Stimulated activated naive CD4-positive, alpha-beta T cell (primary cell): ENCODE measurements at places on chromosomes 7 and 10.

GRCh38 chr7:106863274-106863997, 1.6 kb upstream of the PIK3CG start:
- no peak for DNase-seq

GRCh38 chr7:155109121-155109520, 39.0 kb downstream of the HTR5A start:
- no peak for DNase-seq

DNA sequence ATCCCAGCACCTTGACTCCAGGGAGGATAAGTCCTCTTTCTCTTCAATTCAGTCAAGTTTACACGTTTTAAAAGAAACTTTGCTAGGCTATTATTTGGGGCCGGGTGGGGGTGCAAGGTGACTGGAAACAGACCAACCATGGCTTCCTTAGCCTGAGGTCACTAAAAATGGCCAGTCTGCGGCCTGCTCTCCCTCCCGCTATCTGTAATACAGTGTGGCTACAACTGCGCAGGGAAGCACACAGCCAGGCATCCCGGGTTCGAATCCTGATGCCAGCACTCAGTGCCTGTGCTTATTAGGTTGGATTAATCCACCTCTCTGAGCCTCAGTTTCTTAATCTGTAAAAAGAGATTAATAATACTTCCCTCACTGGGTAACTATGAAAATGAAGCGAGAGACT, 19.5 kb downstream of the ATP6V1F start:
- DNase-seq = no peak

GRCh38 chr7:129952653-129953560, at the start of gene UBE2H:
Gene UBE2H, minus strand, starts transcription at chr7:129952960. Its CDS starts 405 bp downstream, at chr7:129952555.
- peak; percentile 87 for DNase-seq

DNA sequence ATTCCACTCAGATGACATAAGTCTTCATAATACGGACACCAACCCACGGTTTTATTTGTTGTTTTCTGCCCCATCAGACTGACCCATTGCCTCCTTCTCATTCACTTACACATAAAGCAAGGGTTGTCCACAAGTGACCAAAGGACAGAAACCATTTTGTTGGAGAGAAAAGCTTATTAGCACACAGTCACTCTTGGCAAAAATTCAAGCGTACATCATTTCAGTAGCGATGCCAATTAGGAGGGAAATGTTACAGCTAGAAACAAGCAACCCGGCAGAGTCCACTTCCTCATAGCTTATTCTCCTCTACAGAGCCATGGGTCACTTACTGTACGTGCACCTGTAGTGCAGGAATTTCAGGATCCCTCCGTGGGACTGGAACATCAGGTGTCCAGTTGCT, 23.0 kb downstream of the ABLIM1 start:
- DNase-seq = no peak

GRCh38 chr7:98399462-98399861, 1.4 kb downstream of the BAIAP2L1 start:
- no peak for DNase-seq

DNA sequence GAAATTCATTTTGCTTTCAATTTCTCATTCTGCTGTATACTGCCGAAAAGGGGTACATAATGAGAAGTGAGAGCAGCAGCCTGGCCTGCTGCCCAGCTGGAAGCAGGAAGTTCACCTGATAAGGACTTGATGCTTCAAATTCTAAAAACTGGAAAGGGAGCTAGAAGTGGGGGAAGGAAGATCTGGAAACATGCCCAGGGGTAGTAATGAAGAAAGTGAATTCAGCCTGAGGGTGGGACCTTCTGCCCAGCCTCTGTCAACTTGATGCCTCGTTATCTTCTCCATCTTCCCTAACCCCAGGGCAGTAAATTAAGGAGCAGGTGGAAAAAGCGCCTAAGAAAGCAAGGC, 69.4 kb downstream of the ARMH3 start:
- DNase-seq = no peak

DNA sequence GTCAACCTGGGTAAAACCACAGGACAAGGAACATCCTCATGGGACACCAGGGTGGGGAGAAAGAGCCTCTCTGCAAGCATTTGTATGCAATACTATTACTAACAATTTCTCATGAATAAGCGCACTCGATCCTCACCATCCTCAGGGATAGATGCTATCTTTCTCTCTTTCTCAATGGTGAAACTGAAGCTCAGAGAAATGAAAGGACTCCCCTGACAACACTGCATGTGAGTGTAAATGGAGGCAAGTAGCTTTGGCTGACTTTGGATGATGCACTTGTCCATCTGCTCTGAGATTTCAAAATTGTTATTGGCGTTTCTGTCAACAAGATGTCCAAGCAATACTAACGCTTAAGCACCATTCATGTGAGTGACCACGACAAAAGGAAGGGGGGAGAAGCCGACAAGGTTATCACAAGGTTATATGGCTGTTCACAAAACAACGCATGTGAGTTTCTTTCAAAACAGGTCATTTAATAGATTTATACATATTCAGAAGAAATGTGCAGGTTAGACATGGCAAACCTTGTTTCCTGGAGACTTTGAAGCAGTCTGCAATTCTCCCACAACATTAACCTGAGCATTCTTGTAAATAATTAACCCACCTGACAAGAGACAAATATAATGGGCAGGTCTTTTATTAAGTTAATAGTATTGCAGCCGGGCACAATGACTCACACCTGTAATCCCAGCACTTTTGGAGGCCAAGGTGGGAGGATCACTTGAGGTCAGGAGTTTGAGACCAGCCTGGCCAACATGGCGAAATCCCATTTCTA, 54.0 kb downstream of the IFIT5 start:
- no peak for DNase-seq

DNA sequence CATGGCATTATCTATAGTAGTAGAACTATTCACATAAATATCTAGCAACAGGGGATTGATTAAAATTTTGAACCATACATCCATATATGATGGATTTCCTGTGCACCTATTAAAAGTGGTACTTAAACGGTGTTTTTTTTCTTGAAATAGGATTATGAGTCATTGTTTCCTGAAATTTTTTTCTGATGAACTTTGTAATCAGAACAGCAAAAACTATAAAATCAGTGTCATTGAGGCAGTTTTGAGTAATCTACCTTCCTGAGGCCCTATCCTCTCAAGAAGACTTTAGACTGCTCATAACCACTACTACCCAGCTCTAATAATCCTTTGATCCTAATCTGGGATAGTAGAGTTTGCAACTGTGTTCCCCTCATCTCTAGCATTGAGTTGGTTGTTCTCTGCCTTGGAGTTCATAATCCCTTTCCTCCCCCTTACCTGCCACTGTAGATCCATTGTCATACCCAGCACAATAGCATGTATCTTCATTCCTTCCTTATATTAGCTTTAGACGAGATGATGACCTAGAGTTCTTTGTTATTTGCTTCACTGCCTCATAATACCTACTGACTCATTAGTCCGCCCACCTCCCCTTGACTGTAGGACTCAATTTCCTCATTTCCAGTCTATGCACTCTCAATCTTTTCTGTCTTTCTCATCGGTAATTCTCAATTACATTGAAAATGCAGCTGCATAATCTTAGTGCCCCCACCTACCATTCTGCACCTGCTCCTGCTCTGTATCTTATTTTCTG, 133.4 kb downstream of the LRRC4 start:
- no peak for DNase-seq

DNA sequence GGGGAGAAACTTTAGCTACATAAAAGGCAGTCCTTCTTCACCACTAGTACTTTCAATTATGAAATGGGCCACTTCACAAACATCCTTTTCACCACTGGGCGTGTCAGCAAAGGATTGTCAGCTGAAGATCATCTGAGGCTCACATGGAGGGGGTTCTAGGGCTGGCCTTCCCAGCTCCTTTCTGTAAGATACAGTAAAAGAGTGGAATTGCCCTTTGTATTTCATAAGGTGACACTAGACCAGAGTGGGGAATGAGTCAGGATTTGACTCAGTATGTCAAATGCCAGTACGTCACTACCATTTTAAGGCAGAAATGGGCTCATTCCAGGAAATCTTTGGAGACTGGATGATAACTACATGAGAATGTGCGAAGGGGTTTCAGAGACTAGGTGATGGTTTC, 21.2 kb upstream of the BLOC1S2 start:
- DNase-seq = no peak

GRCh38 chr10:71040846-71041605, 152.7 kb upstream of the PCBD1 start:
- DNase-seq = no peak

- no peak for DNase-seq
Measured at GRCh38 chr7:141636053-141636452, 65.9 kb downstream of the DENND11 start.

DNA sequence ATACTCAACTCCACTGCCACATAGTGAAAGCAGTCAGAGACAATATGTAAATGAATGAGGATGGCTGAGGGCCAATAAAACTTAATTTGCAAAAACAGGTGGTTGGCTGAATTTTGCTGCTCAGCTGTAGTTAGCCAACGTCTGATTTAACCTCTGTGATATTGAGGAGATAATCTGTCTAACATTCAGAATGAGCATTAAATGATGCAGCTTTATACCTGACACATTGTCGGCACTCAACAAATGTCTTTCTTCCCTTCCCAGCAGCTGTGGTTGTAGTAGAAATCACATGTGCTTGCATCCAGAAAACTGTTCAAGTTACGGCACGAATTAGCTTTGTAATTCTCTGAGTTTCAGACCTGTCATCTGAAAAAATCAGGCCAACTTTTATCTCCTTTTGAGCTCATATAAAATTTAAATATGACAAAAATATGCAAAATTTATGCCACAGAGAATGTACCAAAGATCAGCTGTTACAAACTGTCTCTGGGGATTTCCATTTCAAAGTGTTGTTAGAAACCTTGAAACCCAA, 1239.7 kb downstream of the GATA3 start:
- DNase-seq = no peak

DNA sequence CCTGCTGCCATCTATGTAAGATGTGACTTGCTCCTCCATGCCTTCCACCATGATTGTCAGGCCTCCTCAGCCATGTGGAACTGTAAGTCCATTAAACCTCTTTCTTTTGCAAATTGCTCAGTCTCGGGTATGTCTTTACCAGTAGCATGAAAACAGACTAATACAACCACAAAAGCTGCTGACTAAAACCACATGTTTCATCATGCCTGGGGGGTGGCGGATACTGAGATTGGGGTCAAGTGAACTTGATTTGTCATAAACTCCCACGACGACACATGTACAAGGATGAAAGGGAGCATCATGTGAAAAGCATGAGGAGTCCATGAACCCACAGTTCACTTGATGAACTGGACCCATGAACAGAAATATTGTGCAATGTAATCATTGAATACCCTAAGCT, 134.9 kb upstream of the ANK3 start:
- no peak for DNase-seq

- DNase-seq = no peak
Measured at GRCh38 chr7:56538541-56539429, 422.6 kb upstream of the NUPR2 start.

DNA sequence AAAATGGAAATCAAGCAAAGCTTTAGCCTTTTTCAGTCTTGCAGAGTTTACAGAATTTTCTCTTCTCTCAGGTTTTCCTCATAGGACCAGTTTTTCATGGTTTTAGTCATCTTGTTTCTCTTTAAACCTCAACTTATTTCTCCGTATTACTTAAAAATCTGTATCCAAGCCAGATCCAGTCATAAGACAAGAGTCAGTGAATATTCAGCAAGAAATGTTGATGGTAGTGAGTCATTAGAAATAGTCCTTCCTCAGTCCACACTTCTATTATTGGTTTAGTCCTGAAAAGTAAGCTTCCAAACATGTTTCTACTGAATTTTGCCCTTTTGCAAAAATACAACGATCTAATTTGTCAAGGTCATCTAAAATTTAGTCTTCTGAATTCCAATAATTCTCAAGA, 107.0 kb downstream of the VIM start:
- no peak for DNase-seq

DNA sequence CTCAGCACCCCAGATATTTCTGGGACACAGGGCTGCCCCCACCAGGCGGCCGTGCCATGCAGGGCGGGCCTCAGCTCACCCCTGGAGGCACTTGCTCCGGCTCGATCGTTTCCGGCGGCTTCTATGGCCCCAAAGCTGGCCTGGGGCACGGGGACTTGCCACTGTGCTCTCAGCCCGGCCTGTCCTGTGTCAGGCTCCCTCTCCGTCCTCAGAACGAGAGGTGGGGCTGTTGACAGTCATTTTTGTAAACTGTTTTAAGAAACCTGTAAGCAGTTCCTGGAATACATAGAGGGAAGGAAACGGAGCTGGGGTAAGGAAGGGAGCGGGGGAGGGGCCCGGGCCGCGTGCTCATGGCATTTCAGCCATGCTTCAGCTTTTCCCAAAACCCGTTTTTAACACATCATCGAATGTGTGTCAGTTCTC, 30.7 kb upstream of the PRKAR1B start:
- DNase-seq = no peak

DNA sequence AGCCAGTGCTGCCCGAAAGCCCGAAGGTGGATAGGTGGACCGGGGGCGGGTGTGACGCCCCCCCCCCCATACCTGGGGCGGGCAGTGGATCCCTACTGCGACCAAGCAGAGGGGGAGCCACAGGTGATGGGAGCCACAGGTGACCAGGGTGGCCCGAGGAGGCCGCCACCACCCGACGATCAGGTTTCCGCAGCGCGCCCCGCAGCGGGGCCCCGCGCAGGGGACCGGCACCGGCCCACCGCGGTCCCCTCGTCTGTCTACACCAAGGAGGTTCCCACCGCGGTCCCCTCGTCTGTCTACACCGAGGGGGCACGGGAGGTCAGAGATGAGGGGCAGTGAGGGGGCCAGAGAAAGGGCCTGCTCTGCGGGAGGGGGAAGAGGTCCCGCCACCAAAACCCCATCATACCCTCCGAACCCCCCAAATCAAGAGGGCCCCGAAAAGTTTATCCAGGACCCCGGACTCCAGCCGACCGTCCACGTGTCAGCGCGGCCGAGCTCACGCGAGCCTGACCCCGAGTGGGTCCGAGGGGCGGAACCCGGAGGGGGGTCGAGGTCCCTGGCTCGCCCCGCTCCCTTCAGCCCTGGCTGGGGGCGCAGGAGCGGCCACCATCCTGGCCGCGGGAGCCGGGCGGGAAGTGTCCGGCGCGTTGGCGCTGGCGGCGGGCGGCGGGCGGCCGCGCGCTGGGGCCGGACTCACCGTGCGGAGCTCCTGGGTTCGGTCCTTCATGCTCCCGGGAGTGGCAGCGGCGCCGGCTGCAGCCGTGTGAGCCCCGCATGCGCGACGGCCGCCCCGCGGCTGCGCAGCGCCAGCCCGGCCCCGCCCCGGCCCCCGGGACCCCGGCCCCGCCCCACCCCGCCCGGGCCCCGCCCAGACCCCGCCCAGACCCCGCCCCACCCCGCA, at the start of gene STX1A:
STX1A (minus strand) TSS at position 765 of the 901 bp plus-strand sequence; CDS start at position 727, 38 bp downstream.
- DNase-seq = peak; percentile 60

DNA sequence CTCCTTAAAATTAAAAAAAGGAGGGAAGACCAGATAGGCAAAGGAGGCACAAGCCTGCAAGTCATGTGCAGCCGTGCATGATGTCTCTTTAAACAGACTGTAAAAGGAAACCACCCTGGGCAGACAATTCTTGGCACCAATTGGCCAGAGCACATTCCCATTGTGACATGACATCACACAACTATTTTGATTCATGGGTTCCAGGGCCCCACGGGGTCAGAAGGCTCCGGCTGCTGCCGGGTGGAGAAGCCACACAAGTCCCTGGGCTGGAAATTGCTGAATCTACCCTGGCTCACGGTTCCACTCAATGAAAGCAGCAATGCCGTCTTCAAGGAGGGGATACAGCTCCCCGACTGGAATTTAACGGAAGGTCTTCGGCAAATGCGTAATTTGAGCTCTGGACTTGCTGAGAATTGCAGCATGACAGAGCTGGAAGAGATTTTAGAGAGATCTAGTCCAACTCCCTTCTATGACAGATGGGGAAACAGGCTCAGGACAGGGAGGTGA, 140.5 kb downstream of the PRKAG2 start:
- no peak for DNase-seq

- DNase-seq = no peak
Measured at GRCh38 chr10:44662051-44662450, 249.1 kb upstream of the TMEM72 start.

GRCh38 chr7:33495207-33495606, 365.8 kb downstream of the BBS9 start:
- no peak for DNase-seq
